ENCODE measurements at places on chromosomes 16 and 17.

GRCh38 chr17:61221181-61221580 lies 178.5 kb upstream of the TBX2 start:
- DNase-seq, result no peak

DNA sequence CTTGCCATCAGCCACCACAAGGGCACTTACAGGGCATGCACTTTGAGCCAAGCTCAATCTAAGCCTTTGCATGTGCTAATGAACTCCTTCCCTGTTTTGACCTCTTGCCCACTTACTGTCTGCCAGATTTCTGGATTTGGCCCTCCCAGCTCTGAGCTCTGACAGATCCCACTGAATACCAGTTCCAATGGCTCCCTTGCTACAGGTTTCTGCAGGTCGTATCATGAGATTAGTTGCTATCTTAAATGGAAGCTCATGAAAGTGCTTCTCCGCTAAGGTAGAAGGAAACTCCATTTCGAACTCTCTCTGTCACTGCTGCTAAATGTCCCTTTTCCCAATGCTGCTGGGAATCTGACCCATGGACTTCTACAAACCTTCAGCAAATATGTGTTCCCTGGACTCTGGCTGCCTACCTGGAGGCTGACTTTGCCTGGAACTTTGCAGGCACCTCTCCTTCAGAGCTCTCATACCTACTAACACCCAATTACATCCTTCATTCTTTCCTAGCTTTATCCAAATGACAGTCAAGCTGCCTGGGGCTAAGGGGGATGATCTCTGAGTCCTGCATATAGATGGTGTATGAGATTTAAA lies 23.5 kb upstream of the TOB1 start:
- DNase-seq, result no peak

DNA sequence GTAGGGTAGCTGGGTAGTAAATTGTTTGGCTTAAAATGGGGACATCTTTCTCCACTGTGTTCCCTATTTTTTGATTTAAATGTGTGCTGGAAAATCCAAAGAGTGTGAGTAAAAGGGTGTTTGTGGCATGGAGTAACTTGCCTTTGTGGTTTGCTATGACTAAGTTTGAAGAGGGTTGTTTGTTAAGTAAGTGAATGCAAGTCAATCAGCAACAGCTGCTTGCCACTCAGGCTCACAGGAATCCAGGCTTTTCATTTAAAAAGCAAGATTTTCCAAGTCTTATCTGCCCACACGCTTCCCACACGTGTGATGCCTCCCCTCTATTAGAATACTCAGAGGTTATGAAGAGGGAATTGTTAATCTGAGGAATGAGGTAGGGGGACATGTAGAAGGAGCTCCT lies 847.7 kb upstream of the RBFOX1 start:
- DNase-seq, result no peak

DNA sequence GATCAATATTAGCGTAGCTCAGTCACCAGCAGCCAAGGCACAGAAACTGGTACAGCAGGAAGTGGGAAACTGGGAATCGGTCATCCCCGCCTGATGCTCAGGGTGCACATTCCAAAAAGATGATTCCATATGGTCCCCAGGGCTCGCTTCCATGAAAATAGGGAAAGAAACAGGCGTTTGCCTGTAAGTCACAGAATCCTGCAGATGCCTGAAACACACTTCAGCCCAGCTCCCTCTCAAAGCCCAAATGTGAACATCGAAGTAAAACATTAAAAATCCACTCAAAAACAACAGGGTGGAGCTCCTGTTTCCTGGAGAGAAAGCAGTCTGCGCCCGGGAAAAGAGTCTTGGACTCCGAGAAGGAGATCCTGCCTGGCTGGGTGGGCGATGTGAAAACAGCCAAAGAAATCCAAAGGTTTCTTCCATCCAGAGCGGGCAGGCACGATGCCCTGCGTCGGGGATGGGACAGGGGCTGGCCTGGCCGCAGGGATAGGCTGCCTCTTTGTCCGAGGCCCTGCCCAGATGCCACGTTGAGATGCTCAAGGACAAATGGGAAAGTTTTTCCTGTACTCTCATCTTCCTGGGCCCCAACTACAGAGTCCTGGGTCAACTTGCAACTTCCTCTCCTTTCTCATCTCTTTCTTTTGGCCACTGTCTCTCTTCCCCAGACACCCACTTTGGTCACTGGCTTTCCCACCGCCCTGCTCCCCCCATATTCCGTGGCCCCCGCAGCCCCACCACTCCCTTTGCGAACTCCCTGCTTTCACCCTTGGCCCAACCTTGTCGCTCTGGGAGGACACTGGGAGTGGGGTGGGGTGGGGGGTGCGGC lies 743 bp downstream of the WIPI1 start:
- peak; percentile 97 for DNase-seq

Data from SK-MEL-5 (cell line).